ENCODE measurements at places on chromosomes 7 and 10. TPM values are rescaled to one million over a fixed set of nuclear protein-coding genes. Genes with fewer than 3 reads are reported as not detected.

GRCh38 chr10:128047351-128047750 lies 78.9 kb downstream of the MKI67 start:
- H3K36me3 ChIP-seq, result no peaks in the 10 kb centered on the region
- DNase-seq, result peak; percentile 96
- no peak overlapping the region for H3K4me3 ChIP-seq

HPSE2 gene
- 0.07 TPM for total RNA-seq

GRCh38 chr10:119377451-119377957 lies 165.0 kb downstream of the RGS10 start:
- no peak for DNase-seq
- no peak overlapping the region for H3K27ac ChIP-seq
- H3K4me1 ChIP-seq, result no peaks in the 10 kb centered on the region
- no peaks in the 10 kb centered on the region for H3K27me3 ChIP-seq
- no peak overlapping the region for H3K4me3 ChIP-seq
- H3K36me3 ChIP-seq, result no peaks in the 10 kb centered on the region

DNA sequence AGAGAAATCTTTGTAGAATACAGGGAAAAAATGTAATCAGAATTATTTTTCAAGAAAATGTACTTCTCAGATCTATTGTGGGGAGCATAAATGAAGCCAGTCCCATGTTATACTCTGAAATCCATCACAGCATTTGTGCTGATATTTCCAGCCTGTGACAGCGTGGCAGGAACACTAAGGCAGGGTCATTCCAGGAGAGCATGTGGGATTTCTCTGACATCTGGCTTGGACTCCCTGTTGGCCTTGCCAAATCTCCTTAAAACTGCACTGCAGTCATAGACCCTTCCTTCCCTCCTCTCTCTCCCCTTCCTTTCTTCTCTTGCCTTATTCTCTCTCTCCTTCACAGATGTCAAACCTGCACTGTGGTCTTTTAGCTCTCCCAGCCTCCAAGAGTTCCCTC lies 6.5 kb upstream of the TSPAN13 start:
- no peaks in the 10 kb centered on the region for H3K36me3 ChIP-seq
- H3K27ac ChIP-seq, result no peak overlapping the region

DNA sequence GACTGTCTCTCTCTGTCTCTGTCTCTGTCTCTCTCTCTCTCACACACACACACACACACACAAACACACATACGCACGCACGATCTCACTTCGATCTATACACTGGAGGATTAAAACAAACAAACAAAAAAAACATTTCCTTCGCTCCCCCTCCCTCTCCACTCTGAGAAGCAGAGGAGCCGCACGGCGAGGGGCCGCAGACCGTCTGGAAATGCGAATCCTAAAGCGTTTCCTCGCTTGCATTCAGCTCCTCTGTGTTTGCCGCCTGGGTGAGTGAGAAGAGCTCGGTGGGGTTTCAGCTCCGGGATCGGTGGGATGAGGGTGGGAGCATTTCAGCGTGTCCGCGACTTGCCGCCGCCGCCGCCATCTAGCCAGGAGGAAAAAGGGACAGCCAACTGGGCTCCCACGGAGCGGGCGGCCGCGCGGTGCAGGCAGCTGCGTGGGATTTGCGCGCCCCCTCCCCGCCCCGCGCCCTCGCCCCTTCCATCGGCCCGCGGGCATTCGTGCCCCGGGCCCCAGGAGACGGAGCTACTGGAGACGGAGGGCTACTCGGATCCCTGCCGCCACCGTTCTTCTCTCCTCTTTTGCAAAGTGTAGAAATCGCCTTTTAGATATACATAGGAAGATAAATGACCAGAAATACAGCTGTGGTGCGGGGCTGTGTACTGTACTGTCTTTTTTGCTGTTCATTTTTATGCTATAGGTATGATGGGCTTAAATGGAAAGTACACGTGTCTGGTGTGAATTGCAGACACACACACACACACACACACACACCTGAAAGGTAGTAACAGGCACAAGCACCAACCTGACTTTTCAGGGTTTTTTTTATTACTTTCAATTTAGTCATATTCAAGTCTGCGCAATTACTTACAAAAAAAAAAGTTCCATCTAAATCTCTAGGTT lies 581 bp downstream of the PTPRZ1 start:
- peak overlapping the region; percentile 90 for H3K27ac ChIP-seq
- peak overlapping the region; percentile 92 for H3K4me3 ChIP-seq
- peak; percentile 78 for DNase-seq
- H3K4me1 ChIP-seq, result no peaks in the 10 kb centered on the region
- H3K27me3 ChIP-seq, result peaks cover 55% of the 10 kb centered on the region
- H3K36me3 ChIP-seq, result no peaks in the 10 kb centered on the region

DNA sequence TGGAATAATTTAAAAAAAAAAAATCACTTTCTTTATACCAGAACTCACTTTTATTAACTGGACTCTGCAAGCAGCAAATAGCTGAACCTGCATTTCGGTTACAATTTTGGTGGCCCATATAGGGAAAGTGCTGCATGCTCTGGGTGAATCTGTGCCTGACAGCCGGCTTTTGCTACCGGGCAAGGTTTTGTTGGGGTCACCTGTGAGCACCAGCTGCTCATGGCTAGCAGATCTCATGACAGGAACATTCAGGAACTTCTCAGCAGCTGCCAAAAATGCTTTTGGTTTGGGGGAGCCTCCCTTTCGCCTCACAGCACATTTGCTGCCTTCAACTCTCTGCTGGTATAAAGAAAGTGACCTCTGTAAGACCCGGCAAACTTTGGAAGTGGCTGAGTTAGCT lies 13.2 kb upstream of the CREB3L2 start:
- peak overlapping the region; percentile 24 for H3K4me3 ChIP-seq
- H3K27ac ChIP-seq, result no peak overlapping the region
- H3K4me1 ChIP-seq, result peaks cover 10% of the 10 kb centered on the region
- DNase-seq, result no peak
- no peaks in the 10 kb centered on the region for H3K27me3 ChIP-seq
- H3K36me3 ChIP-seq, result no peaks in the 10 kb centered on the region

- H3K36me3 ChIP-seq, result no peaks in the 10 kb centered on the region
- H3K27me3 ChIP-seq, result no peaks in the 10 kb centered on the region
- peaks cover 15% of the 10 kb centered on the region for H3K4me1 ChIP-seq
- DNase-seq, result no peak
- no peak overlapping the region for H3K4me3 ChIP-seq
- peak overlapping the region; percentile 77 for H3K27ac ChIP-seq
These were observed 115.4 kb downstream of the ARID5B start for GRCh38 chr10:62016623-62017490.

POT1 gene
- total RNA-seq, result 27.4 TPM
